SK-N-DZ (cell line): ENCODE measurements at places on chromosomes 4 and X.

DNA sequence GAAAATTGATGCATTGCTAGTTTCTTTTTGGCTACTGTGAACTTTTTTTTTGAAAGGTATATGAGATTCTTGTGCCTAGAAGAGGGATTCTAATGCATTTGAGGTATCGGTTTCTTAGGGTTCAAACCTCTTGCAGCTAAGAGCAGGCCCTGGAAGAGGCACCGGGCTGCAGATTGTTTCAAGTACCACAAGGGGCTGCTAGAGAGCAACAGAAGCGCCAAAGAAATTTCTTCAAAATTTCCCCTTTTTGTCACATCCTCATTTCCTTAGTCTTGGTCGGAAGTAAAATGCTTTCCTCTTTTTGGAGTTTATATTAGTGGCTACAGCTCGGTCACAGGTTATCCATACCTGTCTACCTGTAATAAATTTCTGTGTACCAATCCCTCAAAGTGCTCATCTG lies 89.8 kb downstream of the PDGFRA start:
- peak; percentile 40 for DNase-seq

DNA sequence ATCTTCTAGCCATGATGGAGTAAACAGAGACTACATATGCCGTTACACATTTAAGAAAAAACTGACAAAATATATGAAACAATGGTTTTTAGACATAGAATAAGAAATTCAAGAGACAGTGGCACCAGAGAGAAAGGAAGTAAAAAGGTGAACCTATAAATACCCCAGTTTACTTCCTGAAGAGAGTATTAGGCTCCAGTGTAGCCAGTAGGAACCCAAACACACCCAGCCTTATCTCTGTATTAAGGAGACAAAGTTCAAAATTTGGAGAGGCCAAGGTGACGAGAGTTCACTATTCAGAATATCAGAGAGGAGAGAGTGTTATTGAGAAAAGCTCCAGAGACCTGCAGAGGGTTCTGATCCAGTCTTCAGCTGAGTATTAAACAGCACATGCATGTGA lies 119.0 kb downstream of the TET2 start:
- DNase-seq: no peak

DNA sequence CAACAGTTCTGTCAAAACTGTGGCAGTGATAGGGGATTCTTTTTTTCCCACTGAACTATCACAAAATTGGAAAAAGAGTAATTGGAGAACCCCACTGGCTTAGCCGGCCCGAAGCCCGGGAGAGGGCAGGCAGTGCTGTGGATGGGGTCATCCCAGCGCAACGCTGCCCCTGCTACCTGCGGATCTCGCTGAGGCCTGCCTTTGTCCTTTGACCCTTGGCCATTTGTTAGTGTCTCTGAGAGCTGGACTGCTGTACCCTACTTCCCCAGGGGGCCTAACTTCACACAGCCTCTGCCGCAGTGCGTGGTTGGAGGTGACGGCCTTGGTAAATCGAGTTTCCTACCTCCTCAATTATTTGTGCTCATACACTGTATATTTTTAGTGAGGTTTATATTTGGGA lies 43.0 kb upstream of the MSANTD1 start:
- no peak for DNase-seq

DNA sequence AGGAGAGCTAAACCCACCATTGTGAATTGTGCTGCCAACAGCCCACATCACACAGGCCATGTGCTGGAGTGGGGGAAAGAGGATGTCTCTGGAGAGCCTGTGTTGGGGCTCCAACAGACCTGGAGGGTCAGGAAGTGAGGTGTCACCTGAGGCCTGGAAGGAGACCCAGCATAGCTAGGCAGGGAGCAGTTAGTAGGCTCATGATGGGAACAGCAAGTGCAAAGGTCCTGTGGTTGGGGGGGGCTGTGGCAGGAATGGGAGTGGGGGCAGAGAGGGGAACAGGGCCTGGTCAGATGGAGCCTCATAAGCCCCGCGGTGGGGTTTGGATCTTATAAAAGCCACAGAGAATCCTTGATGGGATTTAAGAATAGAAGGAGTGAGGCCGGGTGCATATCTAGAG lies 35.9 kb upstream of the GPR78 start:
- no peak for DNase-seq
